RPMI8226 (cell line): ENCODE measurements at places on chromosomes 12 and 14.

GRCh38 chr12:116159593-116160200 is 117.8 kb downstream of the MED13L start:
- DNase-seq, result no peak

DNA sequence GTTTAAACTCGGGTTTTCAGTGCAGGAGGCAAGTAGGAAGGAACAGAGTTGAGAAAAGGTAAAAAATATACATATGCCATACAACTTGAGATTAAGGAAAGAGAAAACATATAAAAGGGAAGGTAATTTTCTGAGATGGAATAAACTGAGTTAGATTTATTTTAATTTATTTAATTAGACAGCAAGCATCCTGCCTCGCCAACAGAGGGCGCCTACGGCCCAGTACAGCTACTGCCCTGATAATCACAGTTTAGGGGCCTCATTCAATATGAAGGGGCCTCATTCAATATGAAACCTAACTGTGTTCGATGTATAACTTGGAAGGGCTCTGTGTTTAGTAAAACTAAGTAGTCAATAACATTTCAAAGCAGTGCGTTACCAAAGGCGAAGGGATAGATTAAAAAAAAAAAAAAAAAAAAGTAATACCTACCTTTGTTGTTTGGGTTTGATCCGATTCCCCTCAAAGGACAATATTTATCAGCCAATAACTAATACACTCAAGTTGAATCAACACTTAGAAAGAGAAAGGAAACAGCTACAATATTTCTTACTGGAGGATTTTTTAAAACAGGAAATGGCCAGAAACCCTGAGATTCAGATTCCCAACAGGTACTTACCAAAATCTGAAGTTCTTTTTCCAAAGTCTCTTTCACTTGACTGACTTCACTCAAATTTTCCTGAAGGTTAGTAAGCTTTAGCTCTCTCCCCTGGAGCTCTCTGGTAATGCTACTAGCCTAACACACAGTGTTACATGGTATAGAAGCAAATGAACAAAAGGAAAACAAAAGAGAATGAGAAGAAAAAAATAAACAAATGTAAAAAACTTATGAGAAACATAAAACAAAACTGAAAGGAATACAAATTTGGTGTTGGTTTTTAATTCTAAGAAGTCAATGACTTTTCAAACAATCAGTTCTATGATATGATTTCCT is 70.0 kb upstream of the VPS33A start:
- peak; percentile 58 for DNase-seq

DNA sequence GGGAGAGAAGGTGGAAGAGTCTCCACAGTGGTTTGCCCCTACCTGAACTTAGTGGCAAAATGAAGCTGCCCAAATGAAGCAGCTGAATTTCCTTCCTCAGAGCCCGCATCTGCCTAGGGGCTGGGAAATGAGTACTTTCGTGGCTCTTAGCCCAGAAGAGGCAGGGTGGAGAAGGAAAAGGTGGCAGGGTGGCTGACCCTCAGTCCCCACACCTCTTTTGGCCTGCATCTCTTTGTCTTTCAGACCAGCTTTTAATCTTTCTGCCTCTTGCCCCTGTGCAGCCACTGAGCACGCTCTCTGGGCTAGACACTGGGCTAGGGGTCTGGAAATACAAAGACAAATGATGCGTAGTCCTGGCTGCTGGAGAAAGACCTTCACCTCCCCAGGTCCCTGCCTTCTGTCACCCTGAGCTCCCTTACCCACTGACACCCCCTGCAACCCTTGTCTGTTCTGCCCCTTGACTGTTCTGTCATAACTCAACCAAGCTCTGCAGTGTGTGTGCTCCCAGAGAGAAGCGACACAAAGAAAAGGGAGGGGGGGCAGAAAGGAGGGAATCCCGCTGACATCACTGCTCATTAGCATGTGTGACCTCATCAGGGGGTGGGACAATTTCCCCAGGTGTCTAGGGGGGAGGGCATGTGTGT is 371 bp upstream of the REM2 start:
- peak; percentile 46 for DNase-seq

DNA sequence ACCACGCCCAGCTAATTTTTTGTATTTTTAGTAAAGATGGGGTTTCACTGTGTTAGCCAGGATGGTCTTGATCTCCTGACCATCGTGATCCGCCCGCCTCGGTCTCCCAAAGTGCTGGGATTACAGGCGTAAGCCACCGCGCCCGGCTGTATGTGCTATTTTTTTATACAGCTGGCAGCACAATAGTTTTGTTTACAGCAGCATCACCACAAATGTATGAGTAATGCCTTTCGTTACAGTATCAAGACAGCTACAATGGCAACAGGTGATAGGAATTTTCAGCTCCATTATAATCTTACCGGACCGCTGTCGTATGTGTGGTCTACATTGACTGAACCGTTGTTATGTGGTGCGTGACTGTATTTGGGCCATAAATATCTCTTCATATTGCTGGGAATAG is 11.6 kb upstream of the MDM2 start:
- DNase-seq, result no peak

GRCh38 chr12:47742253-47742825 is 16.3 kb downstream of the RAPGEF3 start:
- DNase-seq, result peak; percentile 56

DNA sequence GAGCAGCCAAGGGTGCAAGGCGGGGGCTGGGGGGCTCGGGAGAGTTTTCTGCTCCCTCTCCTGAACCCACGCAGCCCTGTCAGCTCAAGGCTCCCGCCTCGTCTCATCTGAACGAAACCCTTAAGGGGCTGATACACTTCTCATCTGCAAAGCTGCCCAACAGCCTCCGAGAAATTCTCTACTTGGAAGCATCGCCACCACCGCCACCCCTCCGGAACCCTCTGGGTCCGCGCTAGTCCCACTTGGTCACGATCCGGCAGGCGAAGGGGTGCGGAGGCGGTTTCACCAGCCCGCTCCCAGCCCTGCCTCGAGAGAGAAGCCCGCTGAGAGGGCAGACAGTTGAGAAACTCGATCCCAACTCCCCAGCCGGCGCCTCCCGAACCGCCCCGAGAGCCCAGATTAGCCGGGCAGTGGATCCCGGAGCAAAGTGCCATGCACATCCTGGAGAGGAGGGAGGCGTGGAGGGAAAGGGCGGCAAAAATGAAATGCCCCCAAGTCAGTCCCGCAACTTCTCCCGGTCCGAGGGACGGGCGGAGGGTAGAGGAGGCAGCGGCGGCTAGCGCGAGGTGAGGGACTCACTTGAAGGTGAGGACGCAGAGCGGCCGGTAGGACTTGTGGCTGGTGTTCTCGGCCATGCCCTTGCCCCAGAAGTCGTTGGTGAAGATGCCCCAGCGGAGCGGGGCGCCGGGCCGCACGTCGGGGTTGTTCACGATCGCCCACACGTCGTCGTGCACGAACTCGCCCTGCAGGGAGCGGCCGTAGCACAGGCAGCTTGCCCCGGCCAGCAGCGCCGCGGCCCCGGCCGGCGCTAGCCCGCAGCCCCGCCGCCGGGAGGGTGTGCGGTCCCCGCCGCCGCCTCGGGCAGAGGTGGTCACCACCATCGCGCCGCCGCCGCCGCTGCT is 620 bp downstream of the TMTC1 start:
- peak; percentile 37 for DNase-seq

DNA sequence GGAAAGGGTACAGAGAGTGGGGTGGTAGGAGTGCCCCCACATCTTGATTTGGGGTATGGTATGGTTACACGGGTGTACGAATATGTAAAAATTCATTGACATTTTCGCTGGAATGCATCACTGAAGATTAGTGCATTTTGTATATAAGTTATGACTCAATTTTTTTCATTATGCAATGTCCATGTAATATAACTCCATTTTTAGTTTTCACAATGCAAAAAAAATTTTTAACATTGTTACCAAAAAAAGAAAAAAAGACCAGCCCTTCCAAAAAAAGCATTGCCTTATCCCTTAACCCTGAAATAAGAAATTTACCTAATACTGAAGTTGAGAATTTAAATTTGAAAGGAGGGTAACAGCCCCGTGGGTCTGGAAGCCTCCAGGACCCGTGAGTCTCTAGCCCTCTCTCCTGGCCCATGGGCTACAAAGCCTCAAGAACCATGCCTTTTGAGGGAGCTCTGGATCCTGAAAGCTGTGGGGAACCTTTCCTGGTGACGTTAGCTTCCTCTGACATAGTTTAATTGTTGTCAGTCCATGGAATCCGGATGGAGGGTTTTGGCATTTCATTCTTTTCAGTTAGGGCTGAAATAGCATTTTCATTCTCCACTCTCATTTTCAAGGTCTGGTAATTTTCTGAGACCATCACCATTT is 55.6 kb upstream of the ACTN1 start:
- no peak for DNase-seq

- no peak for DNase-seq
Observed at GRCh38 chr14:65277580-65278270, 134.8 kb upstream of the FUT8 start.

DNA sequence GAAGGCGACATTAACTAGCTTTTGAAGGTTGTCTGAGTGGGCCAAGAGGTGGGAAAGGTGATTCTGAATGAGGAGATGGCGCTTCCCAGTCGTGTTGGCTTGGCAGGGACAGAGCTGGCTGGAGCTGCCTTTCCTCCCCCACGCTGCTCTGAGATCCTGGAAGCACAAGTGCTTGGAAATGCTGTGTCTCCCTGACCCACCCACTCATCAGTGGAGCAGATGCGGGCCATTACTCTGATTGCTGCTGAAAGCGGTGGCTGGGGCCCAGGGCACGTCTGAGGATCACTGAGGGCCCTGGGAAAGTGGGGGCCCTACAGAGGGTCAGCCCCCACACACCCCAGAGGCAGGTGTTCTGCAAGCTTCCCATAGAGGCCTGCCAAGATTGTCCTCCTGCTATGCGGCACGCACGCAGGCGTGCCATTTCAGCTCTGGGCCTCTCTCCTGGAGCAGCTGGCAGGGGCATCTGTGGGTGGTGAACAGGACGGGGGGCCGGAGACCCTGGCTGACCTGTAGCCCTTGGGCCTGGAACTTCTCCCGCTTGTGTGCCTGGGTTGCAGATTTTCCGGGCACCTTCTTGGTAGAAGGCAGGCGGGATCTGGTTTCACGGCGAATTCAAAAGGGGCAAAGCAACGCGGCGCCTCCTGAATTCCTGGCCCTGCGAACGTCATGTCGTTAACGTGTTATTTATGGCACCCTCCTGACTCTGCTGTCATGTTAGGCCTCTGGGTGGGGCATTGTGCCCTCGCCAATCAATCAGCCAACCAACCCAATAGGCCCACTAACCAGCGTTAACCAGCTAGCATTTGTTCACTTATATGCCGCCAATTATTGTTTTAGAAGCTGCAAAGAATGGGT is 133.8 kb upstream of the TBX3 start:
- DNase-seq, result no peak

GRCh38 chr12:85779768-85780167 is 56.4 kb downstream of the RASSF9 start:
- DNase-seq, result no peak

GRCh38 chr12:41970744-41971143 is 173.9 kb downstream of the GXYLT1 start:
- no peak for DNase-seq

GRCh38 chr14:60204843-60205774 is 39.9 kb upstream of the DHRS7 start:
- no peak for DNase-seq

- DNase-seq, result no peak
Observed at GRCh38 chr12:52798003-52798670, 2.2 kb upstream of the KRT3 start.

DNA sequence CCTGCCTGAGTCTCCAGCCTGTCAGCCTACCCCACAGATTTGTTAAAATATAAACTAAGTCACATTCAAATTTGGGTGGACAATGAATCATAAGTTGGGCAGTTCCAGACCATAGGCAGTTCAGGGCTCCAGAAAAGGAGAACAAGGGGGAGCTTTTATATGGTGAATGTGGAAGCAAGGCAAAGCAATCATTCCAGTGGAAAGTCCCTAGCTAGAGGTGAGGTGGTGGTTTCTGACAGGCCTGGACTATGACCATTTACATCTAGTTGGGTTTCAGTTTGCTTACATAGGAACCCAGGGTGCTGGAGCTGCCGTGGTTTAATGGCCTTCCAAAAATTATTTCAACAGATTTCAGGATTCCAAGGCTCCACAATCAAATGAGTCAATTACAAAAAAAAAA is 207.3 kb downstream of the AEBP2 start:
- no peak for DNase-seq

GRCh38 chr14:68568907-68569897 is 223.7 kb downstream of the ZFP36L1 start:
- no peak for DNase-seq

DNA sequence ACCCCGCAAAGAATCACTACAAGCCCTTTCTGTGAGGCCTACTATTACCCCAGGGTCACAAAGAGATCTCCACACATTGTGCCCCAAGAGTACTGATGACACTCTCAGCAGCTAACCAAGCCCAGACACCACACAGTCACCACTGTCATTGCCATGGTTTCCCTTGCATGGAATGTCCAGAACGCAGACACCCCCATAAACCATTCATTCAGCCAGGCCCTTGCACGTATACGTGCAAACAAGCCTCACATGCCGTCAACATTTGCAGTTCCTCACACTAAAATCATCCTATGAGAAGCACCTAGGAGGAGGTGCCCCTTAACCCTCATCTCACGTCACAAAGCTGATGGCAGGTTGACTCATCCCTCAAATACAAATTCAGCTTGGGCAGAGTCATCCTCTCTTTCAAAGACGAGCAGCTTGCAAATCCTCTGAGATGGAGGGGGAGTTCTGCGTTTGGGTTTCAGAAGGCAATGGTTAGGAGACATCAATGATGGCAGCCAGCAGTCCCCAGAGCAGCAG is 17.1 kb upstream of the KRT77 start:
- DNase-seq, result no peak

- no peak for DNase-seq
Observed at GRCh38 chr12:124679533-124680371, 112.3 kb upstream of the NCOR2 start.

DNA sequence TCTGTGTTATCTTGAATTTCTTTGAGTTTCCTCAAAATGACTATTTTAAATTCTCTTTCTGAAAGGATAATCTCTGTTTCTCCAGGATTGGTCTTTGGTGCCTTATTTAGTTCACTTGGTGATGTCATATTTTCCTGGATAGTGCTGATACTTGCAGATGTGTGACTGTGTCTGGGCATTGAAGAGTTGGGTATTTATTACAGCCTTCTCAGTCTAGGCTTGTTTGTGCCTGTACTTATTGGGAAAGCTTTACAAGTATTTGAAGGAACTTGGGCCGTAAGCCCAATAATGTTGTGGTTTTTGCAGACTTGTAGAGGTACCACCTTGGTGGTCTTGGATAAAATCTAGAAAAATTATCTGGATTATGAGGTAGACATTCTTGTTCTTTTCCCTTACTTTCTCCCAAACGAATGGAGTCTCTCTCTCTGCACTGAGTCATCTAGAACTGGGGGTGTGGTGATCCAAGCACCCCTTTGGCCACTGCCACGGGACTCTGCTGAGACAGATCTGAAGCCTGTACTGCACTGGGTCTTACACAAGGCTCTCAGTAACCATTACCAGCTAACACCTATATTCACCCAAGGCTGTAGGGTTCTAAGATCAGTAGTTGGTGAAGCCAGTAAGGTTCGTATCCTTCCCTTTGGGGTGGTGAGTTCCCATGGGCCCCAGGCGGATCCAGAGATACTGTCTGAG is 703.7 kb upstream of the MGAT4C start:
- no peak for DNase-seq

- no peak for DNase-seq
Observed at GRCh38 chr14:71135911-71136310, 228.7 kb downstream of the PCNX1 start.
